ENCODE measurements at places on chromosomes 2 and 18. TPM values are rescaled to one million over a fixed set of nuclear protein-coding genes. Genes with fewer than 3 reads are reported as not detected.

CENPA gene
- total RNA-seq, result 19.7 TPM

DNA sequence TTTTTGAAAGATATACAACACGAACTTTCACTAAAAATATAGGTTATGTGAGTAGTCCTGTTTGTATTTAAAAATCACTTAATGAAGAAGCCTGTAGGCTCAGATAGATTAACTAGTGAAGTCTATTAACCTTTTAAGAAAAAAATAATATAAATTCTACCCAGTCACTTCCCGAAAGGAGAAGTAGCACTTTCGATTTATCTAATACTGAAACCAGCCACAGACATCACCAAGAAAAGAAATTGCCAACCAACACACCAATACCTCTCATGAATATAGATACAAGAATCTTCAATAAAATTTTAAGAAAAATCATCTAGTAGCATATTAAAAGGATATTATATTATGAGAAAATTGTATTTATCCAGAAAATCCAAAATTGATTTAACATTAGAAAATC is 160.5 kb downstream of the GALNT13 start:
- H3K4me3 ChIP-seq, result no peak overlapping the region
- no peak overlapping the region for H3K27ac ChIP-seq
- peaks cover 11% of the 10 kb centered on the region for H3K27me3 ChIP-seq
- no peaks in the 10 kb centered on the region for H3K36me3 ChIP-seq

- no peaks in the 10 kb centered on the region for H3K4me1 ChIP-seq
- no peak overlapping the region for H3K4me3 ChIP-seq
- H3K36me3 ChIP-seq, result peaks cover 41% of the 10 kb centered on the region
- no peak for DNase-seq
Observed at GRCh38 chr2:190512539-190513095, 21.9 kb downstream of the NEMP2 start.

DNA sequence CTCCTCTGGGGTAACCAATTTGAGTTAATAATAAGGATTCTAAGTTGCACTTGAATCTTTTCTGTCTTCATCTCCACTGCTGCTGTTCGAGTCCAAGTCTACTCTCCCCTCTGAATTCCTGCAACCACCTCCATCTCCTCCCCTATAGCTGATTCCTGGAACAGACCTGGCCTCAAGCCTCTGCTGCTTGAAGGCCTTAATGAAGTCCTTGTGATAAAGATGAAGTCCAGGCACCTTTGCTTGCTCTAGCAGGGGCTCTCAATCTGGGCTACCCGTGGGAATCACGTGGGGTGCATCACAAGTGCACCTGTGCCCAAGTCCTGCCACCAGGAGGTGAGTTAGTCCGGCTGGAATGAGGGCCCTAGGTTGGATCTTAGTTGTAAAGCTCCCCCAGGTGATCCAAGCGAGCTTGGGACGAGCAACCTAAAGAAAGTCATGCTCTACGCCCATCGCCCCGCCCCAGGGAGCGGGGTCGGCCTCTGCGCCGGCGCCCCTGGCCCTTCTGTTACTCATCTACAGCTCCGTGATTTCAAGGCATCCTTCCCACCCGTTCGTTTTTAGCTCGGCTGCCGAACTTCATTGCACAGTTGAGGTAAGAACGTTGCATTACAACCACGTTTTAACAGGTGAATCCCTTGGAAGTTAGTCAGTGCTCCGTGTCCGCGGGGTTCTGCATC is 905 bp upstream of the IAH1 start:
- H3K4me1 ChIP-seq, result peaks cover 11% of the 10 kb centered on the region
- peaks cover 40% of the 10 kb centered on the region for H3K36me3 ChIP-seq
- H3K27ac ChIP-seq, result no peak overlapping the region
- no peak for DNase-seq
- no peaks in the 10 kb centered on the region for H3K27me3 ChIP-seq

- H3K4me1 ChIP-seq, result no peaks in the 10 kb centered on the region
- no peak overlapping the region for H3K4me3 ChIP-seq
- peaks cover 6% of the 10 kb centered on the region for H3K36me3 ChIP-seq
- H3K27me3 ChIP-seq, result peaks cover 8% of the 10 kb centered on the region
- no peak overlapping the region for H3K27ac ChIP-seq
- no peak for DNase-seq
Observed at GRCh38 chr2:174328114-174328960, 6.4 kb upstream of the SP9 start.

GPD2 gene
- 37.4 TPM for total RNA-seq
